T-helper 1 cell (primary cell): ENCODE measurements at places on chromosomes 1 and 21.

DNA sequence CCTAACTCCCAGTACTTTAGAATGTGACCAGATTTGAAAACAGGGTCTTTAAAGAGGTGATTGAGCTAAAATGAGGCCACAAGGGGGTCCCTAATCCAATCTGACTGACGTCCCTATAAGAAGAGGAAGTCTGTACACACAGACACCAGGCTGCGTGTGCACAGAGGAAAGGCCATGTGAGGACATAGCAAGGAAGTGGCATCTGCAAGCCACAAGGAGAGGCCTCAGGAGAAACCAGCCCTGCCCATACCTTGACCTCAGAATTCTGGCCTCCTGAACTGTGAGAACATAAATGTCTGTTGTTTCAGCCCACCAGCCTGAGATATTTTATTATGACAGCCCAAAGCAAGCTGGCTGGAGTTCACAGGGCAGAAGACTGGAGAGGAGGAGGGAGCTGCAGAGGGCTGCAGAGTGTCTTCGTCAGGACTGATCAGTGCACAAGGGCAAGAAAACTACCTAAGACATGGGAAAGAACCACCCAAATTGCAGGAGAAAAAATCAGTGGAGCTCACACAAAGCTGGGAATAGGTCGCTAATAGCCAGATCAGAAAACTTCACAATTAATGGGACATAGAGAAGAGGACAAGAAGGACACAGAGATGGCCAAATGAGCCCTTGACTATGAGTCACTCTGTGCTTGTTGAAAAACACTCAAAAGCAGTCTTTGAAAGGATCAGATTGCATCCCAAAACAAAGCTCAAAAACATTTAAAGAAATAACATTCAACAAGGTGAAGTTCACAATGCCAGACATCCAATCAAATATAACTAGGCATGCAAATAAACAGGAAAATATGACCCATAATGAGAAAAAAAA, 14.1 kb upstream of the WNT9A start:
- no peak for DNase-seq

DNA sequence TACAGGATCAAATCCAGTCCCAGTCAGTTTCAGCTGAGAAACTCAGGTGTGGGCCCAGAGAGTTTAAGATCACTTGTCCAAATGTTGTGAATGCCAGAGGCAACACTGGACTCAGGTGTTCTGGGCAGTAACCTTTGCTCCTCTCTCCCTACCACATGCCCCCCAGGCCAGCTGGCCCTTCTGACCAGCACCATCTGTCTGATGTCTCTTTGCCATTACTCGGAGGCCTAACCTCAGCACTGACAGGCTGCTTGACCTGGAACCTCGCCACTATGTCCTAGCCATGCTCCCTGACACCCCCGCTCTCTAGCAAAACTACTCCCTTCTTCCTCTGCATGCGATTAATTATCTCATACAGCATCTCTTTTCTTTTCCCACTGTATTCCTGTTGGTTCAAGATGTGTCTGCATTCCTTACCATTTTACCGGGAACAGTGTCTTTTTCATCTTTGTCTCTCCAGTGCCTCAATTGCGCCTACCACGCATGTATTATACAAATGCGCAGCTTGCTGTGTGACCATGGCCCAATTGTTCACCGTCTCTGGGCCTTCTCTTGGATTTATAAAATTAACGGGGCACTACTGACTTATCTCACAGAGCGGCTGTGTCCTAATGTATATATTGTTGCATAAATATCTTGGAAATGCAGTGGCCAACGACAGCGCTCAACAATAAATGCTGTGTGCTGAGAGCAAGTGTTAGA, 159.5 kb upstream of the IRF2BP2 start:
- DNase-seq = no peak

- no peak for DNase-seq
Observed at GRCh38 chr1:107682467-107682866, 282.5 kb downstream of the VAV3 start.

DNA sequence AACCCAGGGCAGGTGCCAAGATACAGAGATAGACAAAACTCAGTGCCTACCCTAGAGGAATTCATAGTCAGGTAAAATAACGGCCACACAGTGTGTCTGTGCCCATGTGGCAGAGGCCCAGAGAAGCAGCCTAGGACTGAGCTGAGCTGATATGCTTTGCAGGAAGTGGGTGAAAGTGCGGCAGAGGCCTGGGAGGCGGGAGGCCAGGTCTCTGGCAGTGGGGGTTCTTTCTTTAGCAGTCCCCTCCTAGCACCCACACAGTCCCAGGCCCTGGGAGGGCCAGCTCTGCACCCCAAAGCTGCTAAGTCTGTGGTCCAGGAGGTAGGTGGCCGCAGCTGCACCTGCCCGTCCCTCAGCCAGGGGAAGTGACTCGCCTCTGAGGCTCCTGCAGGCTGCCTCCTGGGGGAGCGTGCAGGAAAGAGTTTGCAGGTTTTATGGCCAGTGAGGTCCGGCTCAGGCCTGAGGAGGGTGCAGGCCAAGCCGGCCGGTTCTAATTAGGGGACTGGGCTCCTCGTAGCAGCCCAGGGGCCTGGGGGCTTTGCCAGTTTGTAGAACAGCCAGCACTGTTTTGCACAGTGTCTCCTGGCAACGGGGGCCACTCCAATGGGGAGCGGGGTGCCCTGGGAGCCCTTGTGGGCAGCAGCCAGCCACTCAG, 107.9 kb downstream of the SPSB1 start:
- no peak for DNase-seq

DNA sequence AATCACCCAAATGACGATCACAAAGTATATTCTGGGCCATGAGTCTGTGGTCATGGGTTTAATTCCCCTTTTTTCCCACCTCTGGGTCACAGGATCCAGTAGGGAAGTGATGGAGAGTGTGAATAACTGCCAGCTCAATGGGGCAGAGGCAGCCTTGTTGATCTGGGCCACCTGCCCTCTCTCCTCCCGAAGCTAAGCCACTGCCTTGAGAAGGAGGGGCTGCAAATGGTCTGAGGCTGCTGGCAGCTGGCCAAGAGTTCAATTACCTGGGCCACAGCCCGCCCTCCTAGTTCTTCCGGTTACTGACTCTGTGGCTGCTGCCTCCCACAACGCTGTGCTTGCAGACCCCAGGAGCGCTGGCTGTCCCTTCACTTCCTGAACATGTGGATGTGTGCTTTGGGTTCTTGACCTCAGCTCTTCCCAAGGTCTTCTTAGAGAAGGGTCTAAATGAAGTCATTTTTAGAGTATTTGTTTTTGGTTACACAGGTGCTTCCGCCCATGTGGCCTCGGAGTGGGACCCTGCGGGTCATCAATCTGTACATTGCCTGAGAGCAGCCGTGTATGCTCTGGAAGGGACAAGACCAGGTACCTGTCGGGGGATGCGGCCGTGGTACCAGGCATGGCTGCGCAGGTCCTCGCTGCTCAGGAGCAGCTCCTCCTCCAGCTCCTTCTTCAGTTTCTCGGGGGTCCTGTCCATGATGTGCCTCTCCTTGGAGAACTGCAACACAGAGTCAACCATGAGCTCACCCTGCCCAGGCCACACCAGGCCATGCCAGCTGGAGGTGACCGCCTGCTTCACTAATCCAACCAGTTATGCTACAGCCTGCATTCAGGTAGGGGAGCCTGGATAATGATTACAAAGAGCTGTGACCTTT, 89.7 kb downstream of the BCAR3 start:
- no peak for DNase-seq

- no peak for DNase-seq
Observed at GRCh38 chr1:234173968-234174367, 199.3 kb upstream of the COA6 start.

DNA sequence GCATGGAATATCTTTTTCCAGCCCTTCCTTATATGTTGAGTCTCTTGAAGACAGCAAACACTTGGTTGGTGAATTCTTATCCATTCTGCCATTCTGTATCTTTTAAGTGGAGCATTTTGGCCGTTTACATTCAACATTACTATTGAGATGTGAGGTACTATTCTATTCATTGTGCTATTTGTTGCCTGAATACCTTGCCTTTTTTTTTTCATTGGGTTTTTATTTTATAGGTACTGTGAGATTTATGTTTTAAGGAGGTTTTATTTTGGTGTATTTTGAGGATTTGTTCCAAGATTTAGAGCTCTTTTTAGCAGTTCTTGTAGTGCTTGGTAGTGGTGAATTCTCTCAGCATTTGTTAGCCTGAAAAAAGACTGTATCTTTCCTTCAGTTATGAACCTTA, 60.6 kb upstream of the ASPM start:
- DNase-seq = no peak

DNA sequence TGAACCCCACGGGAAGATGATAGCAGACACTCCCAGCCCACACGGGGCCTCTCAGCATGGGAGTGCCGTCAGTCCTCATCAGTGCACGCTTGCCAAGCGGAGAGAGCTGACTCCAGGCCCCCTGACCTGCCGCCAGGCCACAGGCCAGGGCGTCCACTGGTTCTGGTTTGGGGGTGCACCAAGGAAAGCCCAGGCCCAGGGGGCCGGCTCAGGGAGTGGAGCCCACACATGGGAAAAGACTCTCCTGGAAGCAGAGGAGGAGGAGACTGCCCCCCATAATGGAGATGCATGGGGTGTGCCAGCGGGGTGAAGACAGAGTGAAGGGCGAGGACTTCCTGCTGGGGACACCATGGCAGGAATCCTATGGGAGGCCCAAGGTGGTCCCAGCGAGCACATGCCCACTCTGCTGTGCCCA, 6.4 kb downstream of the TRIM11 start:
- DNase-seq = no peak

- DNase-seq = no peak
Observed at GRCh38 chr1:89850844-89851415, 30.1 kb downstream of the LRRC8D start.
